ENCODE measurements at places on chromosomes 6 and 20.

DNA sequence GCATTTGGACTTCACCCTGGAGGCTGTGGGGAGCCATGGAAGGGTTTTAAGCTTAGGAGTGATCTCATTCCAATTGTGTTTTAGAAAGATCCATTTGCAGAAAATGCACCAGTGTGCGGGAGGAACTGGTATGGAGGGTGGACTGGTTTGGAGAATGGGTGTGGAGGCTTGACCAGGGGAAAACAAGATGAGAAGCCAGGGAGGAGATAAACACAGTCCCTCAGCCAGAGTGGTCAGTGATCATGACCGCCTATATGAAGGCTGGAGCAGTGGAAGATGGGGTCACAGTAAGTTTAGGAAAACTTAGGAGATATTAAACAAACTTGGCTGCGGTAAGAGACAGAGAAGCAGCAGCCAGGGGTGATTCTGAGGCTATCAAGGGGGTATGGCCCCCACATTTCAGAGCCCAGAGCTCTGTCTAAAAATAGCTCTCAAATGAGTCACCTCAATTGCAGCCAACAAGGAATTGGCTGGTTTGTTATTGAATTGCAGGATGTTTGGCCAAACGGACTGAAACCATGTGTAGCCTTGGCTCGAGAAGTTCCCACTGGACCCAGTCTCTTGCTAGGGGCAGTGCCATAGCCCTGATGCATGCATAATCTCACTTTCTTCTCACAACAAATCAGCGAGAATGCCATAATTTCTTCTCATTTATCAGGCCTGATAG, 159.9 kb upstream of the TOP1 start:
- H3K4me1 ChIP-seq, result peaks cover 27% of the 10 kb centered on the region
- H3K36me3 ChIP-seq, result no peaks in the 10 kb centered on the region
- no peaks in the 10 kb centered on the region for H3K27me3 ChIP-seq
- H3K27ac ChIP-seq, result no peak overlapping the region
- DNase-seq, result no peak

- H3K27ac ChIP-seq, result peak within 1 kb of the TSS; percentile 83
- H3K4me1 ChIP-seq, result peaks cover 47% of the 10 kb centered on the region
- H3K27me3 ChIP-seq, result peaks cover 38% of the 10 kb centered on the region
- H3K36me3 ChIP-seq, result no peaks in the 10 kb centered on the region
These were observed at the start of gene ADAM33 for GRCh38 chr20:3681931-3682781. Gene ADAM33, minus strand, starts transcription at chr20:3682010. Its CDS starts 6 bp downstream, at chr20:3682004.

DNA sequence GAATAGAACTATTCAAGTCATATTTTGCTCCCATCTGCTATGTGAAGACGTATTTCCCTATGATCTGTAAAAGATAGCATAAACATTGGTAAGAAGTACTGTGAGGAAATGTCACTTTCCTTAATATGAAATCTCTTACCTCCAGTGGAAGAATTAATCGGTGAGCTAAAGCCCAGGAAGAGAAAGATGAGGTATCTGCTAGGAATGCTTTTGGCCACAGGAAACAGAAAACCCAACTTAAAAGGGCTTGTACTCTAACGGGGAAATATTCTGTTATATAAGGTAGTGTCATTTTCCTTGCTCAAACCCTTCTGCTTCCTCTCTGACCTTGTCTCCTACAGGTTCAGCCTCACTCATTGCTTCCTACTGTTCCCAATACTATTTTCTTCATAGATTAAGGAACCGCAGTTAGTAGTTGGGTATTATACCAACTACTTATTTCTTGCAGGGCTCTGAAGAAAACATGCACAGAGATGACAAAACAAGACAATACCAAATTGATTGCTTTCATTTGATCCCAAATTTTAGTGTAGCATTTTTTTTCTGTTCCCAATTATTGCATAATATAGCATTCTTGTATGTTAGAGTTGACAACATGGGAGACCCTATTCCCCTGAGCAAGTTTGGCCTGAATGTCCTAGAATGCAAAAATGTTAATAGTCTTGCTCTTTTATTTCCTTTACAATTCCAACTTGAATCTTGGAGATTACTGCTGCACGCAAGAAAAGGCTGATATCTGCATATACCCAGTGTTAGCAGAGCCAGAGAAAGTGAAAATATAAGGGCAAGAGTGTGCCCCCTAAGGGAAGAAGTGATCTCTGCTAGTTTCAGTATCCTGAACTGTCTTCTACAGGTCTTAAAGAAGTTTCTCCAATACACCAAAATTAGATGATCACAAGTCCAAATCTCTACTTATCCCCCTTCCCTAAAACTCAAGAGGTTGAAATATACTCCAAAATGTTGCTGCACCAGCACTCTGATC, 65.3 kb downstream of the AFG1L start:
- H3K27ac ChIP-seq, result no peak overlapping the region
- H3K4me3 ChIP-seq, result no peak overlapping the region
- H3K27me3 ChIP-seq, result no peaks in the 10 kb centered on the region
- DNase-seq, result no peak

DNA sequence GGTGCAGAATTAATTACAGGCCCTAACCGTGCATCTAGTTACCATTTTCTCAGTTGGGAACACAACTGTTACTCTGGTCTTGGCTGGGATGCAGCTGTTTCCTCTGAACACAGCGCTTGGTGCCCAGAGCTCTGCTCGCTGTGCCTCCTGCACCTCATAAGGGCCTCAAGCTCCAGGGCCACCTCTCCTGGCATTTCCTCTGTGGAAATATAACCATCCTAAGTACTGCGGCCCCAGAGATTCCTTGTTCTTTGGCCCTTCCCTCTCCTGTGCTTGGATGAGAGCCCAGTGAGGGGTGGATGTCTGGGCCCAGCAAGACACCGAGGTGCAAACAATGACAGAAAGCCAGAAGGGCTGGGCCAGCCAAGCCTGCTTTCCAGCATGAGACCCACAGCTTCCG, 169.9 kb upstream of the CST7 start:
- no peak for DNase-seq
- no peak overlapping the region for H3K4me3 ChIP-seq
- H3K36me3 ChIP-seq, result no peaks in the 10 kb centered on the region
- H3K27ac ChIP-seq, result no peak overlapping the region
- peaks cover 36% of the 10 kb centered on the region for H3K27me3 ChIP-seq
- no peaks in the 10 kb centered on the region for H3K4me1 ChIP-seq

GRCh38 chr20:47419953-47420514, 63.5 kb upstream of the ZMYND8 start:
- H3K4me3 ChIP-seq, result no peak overlapping the region
- no peaks in the 10 kb centered on the region for H3K36me3 ChIP-seq
- no peak for DNase-seq

DNA sequence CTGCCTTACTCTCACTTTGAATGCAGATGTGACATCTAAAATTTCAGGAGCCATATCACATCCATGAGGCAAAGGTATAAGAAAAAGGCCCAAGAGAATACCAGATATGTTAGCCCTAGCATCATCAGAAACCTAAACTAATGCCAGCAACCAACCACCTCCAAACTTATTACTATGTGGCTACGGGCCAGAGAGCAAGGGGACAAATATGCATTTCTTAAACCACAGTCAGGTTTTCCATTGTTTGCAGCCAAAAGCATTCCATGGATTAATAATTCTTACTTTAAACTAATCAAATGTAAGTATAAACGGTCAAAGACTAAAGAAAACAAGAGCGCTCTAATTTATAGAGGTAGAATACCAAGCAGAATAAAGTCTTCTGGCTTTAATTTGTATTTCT, 84.7 kb downstream of the TASP1 start:
- H3K36me3 ChIP-seq, result no peaks in the 10 kb centered on the region
- no peak overlapping the region for H3K4me3 ChIP-seq
- H3K27me3 ChIP-seq, result no peaks in the 10 kb centered on the region
- H3K4me1 ChIP-seq, result no peaks in the 10 kb centered on the region

GRCh38 chr20:1952737-1953530, 40.9 kb downstream of the PDYN start:
- no peak overlapping the region for H3K4me3 ChIP-seq
- no peak for DNase-seq
- no peaks in the 10 kb centered on the region for H3K36me3 ChIP-seq
- peaks cover 4% of the 10 kb centered on the region for H3K4me1 ChIP-seq
- H3K27me3 ChIP-seq, result peaks cover 34% of the 10 kb centered on the region

- no peak overlapping the region for H3K4me3 ChIP-seq
- no peak for DNase-seq
- H3K27ac ChIP-seq, result no peak overlapping the region
These were observed 36.9 kb downstream of the APCDD1L start for GRCh38 chr20:58478141-58478805.

- peaks cover 44% of the 10 kb centered on the region for H3K27me3 ChIP-seq
- no peaks in the 10 kb centered on the region for H3K36me3 ChIP-seq
- DNase-seq, result no peak
- H3K27ac ChIP-seq, result no peak overlapping the region
- no peak overlapping the region for H3K4me3 ChIP-seq
These were observed 5.3 kb upstream of the SCUBE3 start for GRCh38 chr6:35208419-35208818.

DNA sequence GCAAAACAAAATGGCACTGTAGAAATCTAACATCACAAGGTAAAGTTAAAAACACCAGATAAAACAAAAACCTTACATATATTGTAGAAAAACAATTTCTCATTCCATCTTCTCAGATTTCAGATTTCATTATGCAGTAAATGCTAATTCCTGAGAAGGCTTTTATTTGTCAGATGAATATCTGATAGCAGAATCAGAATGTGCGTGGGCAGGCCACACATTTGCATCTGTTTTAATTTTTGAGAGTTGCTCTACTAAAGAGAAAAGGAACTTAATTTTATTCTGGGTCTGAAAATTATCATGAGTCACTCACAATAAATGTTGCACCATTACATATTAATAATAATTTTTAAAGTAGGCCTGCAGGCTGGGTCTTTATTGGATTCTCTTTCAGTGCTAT, 329.3 kb upstream of the SPTLC3 start:
- H3K27me3 ChIP-seq, result no peaks in the 10 kb centered on the region
- H3K36me3 ChIP-seq, result no peaks in the 10 kb centered on the region
- H3K4me3 ChIP-seq, result no peak overlapping the region
- no peaks in the 10 kb centered on the region for H3K4me1 ChIP-seq
- no peak for DNase-seq

DNA sequence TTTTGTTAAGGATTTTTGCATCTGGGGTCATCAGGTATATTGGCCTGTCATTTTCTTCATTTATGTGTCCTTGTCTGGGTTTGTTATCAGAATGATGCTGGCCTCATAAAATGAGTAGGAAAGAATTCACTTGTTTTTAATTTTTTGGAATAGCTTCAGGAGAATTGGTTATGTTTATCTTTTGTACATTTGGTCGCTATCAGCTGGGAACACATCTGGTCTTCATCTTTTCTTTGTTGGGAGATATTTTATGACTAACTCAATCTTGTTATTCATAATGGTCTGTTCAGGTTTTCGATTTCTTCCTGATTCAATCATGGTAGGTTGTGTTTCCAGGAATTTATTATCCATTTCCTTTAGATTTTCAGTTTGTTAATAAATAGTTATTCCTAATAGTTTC, 207.5 kb upstream of the ASCC3 start:
- DNase-seq, result no peak
- H3K4me3 ChIP-seq, result no peak overlapping the region
- no peaks in the 10 kb centered on the region for H3K36me3 ChIP-seq
- H3K4me1 ChIP-seq, result no peaks in the 10 kb centered on the region
- no peak overlapping the region for H3K27ac ChIP-seq

All from left ventricle myocardium inferior (tissue), 1 donor.